ENCODE measurements at places on chromosomes 3 and 15.

DNA sequence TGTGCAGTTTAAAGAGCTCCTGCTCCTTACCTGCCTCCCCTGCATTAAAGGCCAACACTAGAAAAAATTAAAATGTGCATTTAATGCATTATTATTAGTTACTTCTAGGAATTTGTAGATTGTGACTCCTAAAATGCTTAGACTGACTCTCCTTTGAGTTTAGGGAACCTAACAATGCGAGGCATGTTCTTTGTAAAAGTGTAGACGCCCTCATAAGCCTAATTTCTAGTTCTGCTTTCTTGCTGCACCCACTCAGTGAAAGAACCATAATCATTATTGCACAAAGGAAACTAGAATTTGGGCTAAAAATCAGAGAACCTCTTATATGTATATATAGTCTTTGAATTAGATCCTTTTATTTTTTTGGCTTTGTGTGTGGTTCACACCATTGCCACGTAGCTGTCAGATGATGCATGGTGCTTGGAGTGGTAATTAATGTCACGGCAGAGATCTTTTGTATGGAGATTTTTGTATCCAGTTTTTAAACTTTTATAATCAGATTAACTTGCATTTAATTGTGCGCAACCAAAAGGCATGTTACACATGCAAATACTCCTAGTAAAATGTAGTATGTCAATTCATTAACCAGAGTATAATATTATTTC, 710 bp downstream of the ABHD10 start:
- DNase-seq = peak; percentile 65

DNA sequence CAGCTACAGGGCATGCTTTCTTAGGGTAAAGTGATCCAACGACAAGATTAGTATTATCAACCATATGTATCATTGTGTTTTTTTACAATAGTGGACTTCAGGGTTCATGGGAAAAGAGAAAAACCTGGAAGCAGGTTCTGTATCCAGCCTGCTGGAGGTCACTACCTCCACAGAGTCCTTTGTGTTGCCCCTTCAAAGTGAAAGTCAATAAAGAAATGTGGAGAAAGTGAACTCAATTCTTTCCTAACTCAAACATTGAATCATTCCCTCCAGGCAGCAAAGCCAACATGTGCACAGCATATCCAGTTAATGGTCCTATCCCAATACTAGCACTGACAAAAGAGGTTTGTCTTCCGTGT, 45.4 kb downstream of the FGF7 start:
- DNase-seq = no peak

GRCh38 chr3:156397534-156397933, 157.4 kb downstream of the SSR3 start:
- no peak for DNase-seq

GRCh38 chr3:161545824-161546223, 49.2 kb downstream of the OTOL1 start:
- DNase-seq = no peak

All from spinal cord (tissue), 10 donors.